ENCODE measurements at places on chromosomes 13 and 19.

DNA sequence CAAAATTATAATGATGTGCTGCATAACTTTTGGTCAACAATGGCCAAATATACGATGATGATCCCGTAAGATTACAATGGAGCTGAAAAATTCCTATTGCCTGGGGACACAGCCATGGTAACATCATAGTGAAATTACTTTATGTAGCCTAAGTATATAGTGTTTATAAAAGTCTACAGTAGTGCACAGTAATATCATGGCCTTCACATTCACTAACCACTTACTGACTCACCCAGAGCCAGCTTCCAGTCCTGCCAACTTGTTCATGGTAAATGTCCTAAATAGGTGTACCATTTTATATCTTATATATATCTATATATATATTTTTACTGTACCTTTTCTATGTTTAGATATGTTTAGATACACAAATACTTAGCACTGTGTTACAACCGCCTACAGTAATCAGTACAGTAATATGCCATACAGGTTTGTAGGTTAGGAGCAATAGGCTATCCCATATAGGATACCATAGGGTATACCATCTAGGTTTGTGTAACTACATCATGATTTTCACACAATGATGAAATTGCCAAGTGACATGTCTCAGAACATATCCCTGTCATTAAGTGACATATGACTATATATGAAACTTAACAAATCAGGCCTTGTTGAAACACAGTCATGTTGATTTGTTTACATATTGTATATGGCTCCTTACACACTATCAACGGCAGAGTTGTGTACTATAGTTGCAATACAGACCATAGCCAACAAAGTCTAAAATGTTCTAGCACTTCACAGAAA, 23.7 kb downstream of the DIS3 start:
- no peak for DNase-seq

DNA sequence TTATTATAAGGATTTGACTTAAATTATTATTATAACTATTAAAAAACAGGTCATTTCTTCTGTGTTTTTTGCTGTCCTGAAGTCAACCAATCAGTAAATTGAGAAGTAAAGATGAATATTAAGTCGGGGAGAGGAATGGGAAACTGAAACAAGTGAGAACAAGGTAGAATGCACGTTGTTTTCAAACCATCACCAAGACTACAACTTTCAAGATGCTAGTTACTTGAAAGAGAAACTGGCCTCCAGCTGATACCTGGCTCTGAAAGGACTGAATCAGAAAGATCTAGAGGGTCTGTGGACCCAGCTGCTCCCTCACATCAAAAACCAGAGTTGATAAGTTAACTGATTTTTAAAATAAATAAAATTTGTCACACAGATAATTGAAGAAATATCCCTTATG, 1301.5 kb upstream of the ATXN8OS start:
- no peak for DNase-seq

GRCh38 chr13:62130062-62130970, 714.7 kb upstream of the PCDH20 start:
- no peak for DNase-seq

- DNase-seq, result no peak
Measured at GRCh38 chr19:17058236-17058635, 17.0 kb downstream of the HAUS8 start.

GRCh38 chr19:10243606-10244005, 8.4 kb upstream of the MRPL4 start:
- DNase-seq, result no peak

- no peak for DNase-seq
Measured at GRCh38 chr19:43784241-43784980, 3.6 kb upstream of the KCNN4 start.

- peak; percentile 81 for DNase-seq
Measured at GRCh38 chr13:109783447-109783814, 3.0 kb downstream of the IRS2 start.

GRCh38 chr13:105974380-105974779, 561.1 kb downstream of the EFNB2 start:
- DNase-seq, result no peak

DNA sequence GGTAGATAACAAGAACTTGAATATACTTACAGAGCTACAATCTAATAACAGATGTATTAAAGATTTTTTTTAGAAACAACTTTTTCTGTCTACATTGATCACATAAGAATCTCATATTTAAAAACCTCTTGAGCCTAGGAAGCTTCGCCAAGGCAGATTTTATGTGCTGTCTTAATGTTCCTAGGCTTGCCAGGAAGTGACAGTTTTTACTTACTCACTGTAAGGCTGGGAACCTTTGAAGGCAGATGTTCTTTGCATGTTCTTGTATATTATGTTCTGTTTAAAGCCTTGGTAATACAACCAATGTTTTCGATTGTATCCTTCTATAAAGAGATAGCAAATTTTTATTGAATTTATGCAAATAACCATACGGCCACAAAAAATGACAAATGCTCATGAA, 492.7 kb downstream of the GPC5 start:
- no peak for DNase-seq

DNA sequence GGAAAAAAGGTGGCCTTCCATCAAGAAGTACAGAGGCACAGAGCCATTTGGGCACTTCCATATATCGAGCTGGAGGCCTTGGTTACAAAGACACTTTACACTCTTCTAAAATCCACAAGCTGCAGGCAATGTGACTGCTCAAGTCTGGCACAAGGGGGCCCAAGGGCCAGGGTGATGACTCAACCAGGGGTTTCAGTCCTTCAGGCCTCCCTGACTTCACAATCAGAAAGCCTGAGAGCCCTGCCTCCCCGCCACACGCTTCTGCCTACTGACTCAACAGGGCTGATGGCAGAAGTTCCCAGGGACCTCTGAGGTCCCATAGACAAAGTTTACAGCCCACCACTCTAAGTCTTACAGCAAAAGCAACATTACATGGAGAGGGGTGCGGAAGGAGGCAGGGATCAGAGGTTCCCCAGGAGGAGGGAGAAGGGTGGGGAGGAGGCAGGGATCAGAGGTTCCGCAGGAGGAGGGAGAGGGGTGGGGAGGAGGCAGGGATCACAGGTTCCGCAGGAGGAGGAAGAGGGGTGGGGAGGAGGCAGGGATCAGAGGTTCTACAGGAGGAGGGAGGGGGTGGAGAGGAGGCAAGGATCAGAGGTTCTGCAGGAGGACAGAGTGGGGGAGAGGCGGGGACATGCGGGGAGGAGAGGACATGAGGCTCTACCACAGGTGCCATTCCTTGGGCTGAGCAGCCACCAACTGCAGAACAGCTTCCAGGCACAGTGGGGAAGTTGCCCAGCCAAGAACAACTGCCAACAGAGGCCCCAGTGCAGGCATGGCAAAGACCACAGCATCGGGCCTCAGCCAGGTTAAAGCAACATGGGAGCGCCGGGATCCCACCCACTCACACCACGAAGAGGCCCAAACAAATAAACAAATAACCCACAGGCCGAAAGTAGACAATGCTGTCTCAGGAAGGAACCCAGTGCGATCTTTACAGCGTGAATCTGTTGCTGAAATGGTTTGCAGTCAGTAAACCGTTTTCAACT, 52.0 kb downstream of the SLC7A1 start:
- DNase-seq, result peak; percentile 31

GRCh38 chr19:35225951-35226350, 2.6 kb downstream of the FAM187B start:
- DNase-seq, result no peak

DNA sequence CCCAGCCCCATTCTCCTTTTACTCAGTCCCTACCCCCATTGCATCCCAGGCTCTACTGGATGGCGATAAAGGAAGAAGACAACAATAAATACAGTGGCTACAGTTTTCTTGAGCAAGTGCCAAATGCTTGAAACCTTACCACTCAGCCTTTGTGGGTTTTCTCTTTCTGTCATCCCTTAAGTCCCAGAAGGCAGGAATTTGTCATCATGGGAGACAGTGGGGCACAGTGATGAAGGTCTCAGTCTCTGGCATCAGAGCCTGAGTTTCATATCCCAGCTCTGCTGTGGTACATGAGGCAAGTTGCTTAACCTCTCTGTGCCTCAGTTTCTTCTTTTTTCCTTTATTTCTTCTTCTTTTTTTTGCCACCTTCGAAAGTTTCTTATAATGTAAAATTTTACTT, 5.1 kb upstream of the COMP start:
- DNase-seq, result no peak

DNA sequence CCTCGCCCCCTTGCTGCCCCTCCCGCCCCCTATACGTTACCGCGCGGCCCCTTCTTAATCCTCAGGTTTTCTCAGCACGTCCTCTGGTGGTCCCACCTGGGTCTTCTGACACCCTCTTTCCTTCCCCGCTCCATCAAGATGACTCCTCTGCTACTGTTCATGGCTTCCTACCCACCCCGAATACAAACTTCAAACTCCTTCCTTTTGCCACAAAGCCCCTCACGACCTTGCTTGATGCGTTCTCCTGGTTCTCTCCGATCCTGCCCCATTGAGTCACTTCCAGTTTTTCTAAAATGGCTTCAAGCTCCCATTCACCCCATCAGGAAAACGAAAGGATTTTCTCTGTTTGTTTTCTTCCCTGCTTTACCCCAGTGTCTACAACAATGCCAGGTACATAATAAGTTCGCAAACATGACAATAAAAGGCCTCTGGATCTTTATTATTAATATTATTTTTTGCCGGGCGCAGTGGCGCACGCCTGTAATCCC, 734 bp upstream of the SERTAD3 start:
- DNase-seq, result no peak

GRCh38 chr19:40165362-40165937, 25.8 kb upstream of the MAP3K10 start:
- peak; percentile 90 for DNase-seq

GRCh38 chr13:57640607-57641006, 9.1 kb downstream of the PCDH17 start:
- DNase-seq, result no peak

GRCh38 chr13:50275392-50276063, 260.3 kb downstream of the KCNRG start:
- DNase-seq, result no peak

DNA sequence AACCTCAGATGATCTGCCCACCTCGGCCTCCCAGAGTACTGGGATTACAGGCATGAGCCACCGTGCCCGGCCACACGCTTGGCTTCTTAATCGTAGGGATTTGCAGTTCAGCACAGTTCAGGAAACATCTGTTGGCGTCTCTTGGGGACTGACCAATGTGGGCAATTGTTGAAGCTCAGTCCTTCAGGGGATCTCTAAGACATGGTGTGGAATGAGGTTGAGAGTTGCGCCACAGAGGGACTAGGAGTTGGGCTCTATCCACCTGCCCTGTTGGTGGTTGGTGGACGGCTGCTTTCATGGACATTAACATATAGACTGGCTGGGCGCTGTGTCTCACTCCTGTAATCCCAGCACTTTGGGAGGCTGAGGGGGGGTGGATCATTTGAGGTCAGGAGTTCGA, 37.3 kb upstream of the SIN3B start:
- no peak for DNase-seq

DNA sequence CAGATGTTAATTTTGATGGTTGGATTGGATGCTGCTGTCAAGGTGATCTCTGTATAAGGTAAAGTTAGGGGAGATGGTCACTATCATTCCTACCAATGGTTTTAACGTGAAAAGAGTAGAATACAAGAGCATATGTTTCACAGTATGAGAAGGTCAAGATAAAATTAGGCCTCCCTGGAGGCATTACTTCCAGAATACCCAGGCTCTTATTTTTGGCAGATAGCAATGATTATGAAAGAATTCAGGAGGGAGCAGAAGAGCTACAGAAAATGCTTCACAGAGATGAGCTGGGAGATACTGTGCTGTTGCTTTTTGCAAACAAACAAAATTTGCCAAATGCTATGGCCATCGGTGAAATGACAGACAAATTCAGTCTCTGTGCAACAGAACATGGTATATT, 547.5 kb upstream of the SPRY2 start:
- DNase-seq, result no peak

DNA sequence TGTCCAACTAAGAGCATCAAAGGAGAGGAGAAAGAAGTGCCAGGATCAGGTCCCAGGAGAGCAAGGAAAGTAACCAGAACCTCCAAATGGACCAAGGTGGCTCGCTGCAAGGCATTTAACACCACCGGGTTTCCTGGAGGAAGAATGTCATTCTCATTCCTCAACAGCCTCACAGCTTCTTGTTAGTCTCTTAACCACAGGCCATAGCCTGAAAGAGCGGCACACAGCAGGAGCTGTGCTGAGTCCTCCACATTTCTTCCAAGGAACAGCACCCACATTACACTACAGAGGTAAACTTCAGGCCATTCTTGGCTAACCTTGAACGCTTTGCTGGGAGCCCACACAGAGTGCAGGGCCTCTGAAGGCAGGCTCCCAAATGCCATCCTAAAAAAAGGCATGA, 23.6 kb downstream of the DOCK9 start:
- DNase-seq, result peak; percentile 66

GRCh38 chr13:80858131-80858530, 517.2 kb upstream of the SPRY2 start:
- DNase-seq, result peak; percentile 27

GRCh38 chr19:54475706-54476105, 2.6 kb upstream of the CDC42EP5 start:
- DNase-seq, result no peak

GRCh38 chr19:34145741-34146202, 26.5 kb upstream of the LSM14A start:
- DNase-seq, result peak; percentile 76

- DNase-seq, result no peak
Measured at GRCh38 chr19:47633517-47633916, 24.6 kb downstream of the BICRA start.

DNA sequence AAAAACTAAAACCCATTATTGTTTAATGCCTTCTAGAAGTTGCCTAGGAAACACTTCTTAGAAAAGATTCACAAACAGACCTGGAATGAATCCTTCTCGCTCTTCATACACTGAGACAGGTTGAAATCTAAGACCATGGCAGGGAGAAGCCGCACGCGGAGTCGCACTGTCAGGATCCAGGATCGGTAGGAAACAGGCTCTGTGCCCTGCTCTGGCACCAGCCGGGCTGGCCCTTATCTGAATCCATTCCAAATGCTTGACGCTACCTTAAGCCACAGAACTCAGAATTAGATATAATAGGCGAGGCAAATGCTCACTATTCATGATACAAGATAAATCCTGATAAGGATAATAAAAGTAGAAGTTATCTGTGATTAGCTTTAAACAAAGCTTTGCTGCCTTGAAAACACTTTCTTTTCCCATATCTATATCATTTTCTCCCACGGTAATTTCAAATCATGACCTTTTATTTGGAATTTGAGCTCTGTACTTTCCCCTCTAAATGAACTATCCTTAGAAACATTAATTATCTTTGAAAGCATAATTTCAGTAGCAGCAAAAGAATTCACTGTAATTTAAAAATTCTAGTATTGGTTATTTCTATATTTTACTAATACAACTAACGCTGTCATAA, 385.6 kb downstream of the IRS2 start:
- DNase-seq, result no peak

DNA sequence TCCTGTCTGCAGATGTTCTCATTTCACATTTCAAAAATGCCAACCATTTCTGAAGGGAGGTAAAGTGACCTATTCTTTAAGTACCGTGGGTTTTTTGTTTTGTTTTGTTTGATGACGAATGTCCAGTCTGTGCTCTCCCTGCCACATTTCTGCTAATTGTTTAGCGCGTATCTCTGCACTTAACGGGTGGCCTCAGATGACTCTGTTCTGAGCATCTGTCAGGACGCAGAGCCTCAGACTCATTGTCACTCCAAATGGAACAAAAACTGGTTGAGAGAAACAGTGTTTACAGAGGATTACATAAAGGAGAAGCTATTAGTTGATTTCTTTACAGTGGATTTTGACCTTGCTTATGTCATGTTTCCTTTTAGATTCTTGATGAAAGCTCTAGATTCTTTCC, 23.7 kb downstream of the TPP2 start:
- no peak for DNase-seq

Data from GM23338 (cell line).